HFFc6 (cell line): ENCODE measurements at places on chromosomes 7 and 10.

GRCh38 chr10:112343056-112343806 lies 30.7 kb upstream of the ACSL5 start:
- DNase-seq: no peak

DNA sequence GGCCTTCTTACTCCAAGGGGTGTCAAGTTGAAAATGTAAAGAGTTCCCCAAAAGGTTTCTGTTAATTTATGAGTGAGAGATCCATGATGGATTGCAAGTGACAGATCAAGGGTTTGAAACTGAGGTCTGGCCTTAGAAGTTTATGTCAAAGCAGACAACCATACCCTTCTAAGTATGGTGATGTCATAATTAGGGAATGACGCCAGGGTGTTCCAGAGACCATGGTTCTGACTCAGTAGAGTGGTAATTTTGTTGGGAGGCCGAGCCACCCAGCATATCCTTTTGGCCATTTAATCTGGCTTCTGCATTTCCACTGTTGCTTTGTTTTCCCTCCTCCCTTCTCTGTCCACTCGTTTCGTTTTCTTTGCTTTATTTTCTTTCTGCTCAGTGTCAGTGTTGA lies 2.7 kb downstream of the TRUB1 start:
- no peak for DNase-seq

GRCh38 chr10:4701016-4701415 lies 125.0 kb upstream of the AKR1E2 start:
- DNase-seq: no peak

- DNase-seq: no peak
Measured at GRCh38 chr10:100129424-100129823, 47.8 kb upstream of the CPN1 start.

DNA sequence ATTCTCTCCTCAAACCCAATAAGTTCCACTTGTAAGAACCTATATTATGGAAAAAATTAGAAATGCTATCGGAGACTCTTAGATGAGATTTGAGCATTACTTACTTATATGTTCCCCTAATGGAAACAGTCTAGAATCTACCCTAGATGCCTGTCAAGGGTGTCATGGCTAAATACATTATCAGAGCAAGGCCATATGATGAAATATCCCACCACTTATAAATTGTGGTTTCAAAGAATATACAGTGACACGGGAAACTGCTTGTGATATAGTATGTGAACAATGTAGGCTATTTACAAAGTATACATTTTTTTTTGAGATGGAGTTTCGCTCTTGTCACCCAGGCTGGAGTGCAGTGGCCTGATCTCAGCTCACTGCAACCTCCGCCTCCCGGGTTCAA lies 46.3 kb upstream of the CTBP2 start:
- no peak for DNase-seq

GRCh38 chr7:116876664-116877442 lies 14.5 kb downstream of the CAPZA2 start:
- DNase-seq: no peak

- DNase-seq: no peak
Measured at GRCh38 chr10:69504576-69505250, 53.4 kb downstream of the TSPAN15 start.

- peak; percentile 39 for DNase-seq
Measured at GRCh38 chr7:78090616-78091015, 292.0 kb downstream of the PHTF2 start.

- DNase-seq: no peak
Measured at GRCh38 chr10:62015994-62016393, 114.5 kb downstream of the ARID5B start.

GRCh38 chr7:70762696-70763095 lies 369.2 kb upstream of the GALNT17 start:
- no peak for DNase-seq

DNA sequence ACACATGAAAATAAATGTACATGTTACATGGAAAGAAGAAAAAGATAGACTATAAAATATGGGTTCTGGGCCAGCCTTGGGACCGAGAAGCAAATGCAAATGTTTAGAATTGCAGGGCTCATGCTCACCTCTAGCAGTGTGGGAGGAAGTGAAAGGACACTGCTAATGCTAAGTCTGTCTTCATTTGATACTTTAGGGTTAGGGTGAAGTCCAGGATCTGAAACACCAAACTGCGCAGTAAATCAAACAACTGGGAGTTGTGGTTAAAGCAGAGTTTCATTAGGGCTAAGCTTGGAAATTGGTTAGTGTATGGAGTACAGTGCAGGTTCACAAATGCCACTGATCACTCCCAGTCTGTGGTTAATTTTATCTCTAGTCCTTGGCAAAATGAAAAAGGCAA lies 73.2 kb upstream of the PDK4 start:
- no peak for DNase-seq

GRCh38 chr7:43130347-43130746 lies 17.9 kb downstream of the HECW1 start:
- no peak for DNase-seq

DNA sequence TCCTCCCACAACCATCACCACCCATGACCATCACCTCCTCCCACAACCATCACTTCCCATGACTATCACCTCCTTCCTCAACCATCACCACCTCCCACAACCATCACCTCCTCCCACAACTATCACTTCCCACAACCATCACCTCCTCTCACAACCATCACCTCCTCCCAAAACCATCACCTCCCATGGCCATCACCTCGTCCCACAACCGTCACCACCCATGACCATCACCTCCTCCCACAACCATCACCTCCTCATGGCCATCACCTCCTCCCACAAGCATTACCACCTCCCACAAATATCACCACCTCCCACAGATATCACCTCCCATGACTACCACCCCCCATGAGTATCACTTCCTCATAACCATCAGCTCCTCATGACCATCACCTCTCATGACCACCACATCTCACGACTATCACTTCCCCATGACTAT lies 52.2 kb downstream of the PDGFA start:
- no peak for DNase-seq

- no peak for DNase-seq
Measured at GRCh38 chr7:108331971-108332370, 124.3 kb downstream of the NRCAM start.

DNA sequence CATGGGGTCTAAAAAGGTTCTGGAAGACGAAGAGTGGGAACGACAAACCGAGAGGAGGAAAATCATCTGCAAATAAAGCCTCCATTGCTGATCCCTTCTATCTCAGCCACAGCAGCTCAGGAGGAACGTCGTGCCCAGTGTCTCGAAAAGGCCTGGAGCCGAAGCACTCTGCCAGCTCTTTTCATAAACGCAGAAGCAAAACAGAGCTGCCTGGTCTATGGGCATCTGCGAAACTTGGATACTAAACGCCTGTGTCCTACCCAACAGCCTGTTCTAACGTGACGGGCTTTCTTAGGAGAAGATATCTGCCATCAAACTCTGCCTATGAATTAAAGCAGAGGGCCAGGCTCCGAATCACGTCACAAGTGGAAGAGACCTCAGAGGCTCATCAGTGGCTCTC lies 68.7 kb downstream of the GNA12 start:
- DNase-seq: no peak

GRCh38 chr7:100372256-100372655 lies 1.0 kb upstream of the PILRA start:
- peak; percentile 24 for DNase-seq

DNA sequence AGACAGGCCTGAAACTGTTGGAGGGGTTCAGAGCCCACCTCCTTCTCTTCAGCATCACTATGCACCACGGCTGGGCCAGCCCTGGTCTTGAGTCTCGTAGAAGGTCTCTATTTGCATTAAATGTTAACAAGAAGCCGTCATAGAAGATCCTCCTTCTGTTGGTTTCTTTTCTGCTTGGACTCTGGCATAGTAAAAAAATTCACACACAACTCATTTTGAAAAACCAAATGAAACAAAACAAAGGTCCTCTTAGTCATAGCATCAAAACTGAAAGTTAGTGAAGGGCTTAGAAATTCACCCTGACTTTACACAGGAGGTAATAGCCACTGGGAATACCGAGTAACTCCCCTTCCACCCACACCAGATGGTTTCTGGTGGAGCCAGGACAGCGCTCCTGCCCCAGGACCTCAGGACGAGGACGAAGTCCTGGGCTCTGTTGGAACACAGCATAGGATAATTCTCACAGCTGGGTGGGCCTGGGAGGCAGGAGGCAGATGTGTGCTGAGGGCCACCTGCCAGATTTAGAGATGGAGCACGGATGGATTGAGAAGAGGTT lies 248.4 kb upstream of the KLF6 start:
- DNase-seq: no peak

- DNase-seq: no peak
Measured at GRCh38 chr7:131605280-131605878, 49.0 kb upstream of the PODXL start.

GRCh38 chr7:46007990-46008643 lies 87.0 kb upstream of the IGFBP3 start:
- no peak for DNase-seq

GRCh38 chr10:133481086-133481643 lies 27.4 kb downstream of the SCART1 start:
- no peak for DNase-seq

DNA sequence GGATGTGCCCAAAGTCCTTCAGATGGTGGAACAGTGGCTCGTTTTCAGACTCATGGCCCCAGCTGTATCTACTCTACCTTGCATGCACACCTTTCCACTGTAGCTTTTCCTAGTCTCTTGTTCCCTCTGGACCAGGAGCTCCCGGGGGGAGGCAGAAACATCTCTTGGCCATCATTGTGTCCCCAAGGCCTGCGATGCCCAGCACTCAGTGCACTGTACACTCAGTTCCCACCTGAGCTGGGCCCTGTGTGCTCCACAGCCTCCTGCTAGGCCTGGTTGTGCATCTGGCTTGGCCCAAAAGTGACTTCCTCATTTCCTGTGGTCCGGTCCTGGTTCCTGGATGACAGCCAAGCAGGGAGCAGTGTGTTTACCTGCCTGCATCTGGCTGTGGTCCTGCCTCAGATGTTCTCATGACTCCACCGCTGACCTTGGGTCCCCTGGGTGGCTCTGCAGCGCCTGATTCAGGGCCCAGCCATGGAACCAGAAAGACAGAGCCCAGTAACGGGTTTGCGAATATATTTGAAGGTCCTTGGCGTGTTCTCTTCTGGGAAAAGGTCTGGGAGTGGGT lies 9.9 kb upstream of the DOCK1 start:
- DNase-seq: no peak

DNA sequence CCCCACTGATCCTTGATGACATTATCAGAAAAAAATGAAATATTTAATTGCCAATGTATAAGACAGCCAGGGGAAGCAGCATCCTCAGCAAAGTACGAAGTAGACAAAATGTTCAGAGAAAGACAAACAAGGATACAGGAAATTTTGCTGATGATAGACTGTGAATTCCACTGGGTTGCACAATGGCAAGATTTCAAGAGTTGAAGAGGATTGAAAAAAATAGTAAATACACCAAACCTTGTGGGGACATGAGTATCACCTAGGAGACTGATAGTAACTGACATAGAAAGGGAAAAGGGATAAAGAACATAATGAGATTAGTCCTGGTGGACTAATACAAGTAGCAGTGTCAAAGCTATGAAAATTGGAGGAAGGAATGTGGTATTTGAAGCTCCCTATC lies 16.5 kb downstream of the CNOT4 start:
- DNase-seq: no peak

DNA sequence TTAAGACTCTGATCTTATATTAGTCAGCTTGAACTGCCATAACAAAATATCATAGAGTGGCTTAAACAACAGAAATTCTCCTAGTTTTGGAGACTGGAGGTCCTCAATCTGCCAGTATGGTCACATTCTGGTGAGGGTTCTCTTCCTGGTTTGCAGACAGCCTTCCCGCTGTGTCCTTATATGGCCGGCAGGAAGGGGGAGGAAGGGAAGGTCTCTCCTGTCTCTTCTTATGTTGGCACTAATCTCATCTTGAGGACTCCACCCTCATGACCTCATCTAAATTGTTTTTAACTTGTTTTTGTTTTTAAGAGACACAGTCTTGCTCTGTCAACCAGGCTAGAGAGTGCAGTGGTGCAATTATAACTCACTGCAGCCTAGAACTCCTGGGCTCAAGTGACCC lies 53.1 kb downstream of the VPS41 start:
- DNase-seq: no peak

DNA sequence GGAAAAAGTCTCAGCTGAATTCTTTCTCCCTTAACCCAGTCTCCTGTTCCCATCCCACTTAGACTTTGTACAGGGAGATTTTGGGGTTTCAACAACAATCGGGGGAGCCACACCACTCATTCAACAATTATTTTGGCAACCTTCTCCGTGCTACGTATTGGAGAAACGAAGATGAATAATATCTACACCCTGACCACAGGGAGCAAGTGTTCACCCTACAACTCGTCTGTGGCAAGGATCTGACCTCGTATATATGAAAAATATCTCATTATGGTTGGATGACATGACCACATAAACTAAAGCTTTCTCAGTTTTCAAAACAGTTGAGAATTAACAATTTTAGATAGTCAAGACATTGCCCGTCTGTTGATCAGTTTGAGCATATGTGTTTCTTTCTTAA lies 302.1 kb downstream of the CACNA2D1 start:
- DNase-seq: peak; percentile 8

- DNase-seq: no peak
Measured at GRCh38 chr7:25829663-25830062, 322.3 kb upstream of the NFE2L3 start.

DNA sequence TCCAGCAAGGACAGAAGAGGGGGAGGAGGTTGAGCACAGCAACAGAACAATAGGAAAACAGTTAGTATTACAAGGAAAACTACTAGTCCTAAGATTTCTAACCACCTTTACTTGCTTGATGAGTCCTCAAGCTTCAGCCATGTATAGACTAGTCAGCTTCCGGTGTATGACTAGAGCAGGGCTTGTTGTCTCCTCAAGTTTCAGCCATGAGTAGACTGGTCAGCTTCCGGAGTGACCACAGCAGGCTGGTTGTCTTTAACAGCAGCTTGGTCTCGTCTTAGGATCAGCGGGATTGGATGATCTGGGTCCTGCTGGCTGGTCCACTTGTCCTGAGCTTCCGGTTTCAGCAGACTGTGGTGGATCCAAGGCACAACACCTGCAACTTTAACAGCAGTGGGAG lies 10.6 kb upstream of the ZNF239 start:
- DNase-seq: peak; percentile 44

GRCh38 chr10:68087685-68088401 lies 12.8 kb upstream of the HERC4 start:
- no peak for DNase-seq

- no peak for DNase-seq
Measured at GRCh38 chr10:132911786-132912097, 30.6 kb downstream of the CFAP46 start.

DNA sequence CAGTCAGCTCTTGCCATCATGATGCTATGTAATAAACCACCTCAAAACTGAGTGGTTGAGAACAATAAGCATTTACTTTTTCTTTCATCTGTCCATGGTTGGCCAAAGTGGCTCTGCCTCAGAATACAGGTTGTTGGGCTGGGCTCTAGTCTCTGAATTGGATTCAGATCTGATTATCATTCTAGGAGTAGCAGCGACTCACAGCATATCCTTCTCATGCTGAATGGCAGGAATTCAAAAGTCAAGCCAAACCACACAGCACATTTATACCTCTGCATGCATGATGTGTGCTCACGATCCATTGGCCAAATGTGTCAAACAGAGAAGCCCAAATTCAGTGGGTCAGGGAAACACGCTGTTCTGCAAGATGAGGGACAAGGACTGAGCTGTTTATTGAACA lies 13.6 kb upstream of the GALNT11 start:
- DNase-seq: no peak

- DNase-seq: no peak
Measured at GRCh38 chr7:816751-817671, 15.3 kb upstream of the SUN1 start.

GRCh38 chr7:37208528-37208927 lies 240.1 kb downstream of the ELMO1 start:
- peak; percentile 37 for DNase-seq

GRCh38 chr7:14228341-14228740 lies 238.9 kb upstream of the ETV1 start:
- no peak for DNase-seq

GRCh38 chr10:112082120-112082519 lies 101.4 kb downstream of the GPAM start:
- no peak for DNase-seq
